ENCODE measurements at places on chromosomes 5 and 9.
A peak's percentile ranks its signal among the peaks of the same experiment; 100 is the strongest.

DNA sequence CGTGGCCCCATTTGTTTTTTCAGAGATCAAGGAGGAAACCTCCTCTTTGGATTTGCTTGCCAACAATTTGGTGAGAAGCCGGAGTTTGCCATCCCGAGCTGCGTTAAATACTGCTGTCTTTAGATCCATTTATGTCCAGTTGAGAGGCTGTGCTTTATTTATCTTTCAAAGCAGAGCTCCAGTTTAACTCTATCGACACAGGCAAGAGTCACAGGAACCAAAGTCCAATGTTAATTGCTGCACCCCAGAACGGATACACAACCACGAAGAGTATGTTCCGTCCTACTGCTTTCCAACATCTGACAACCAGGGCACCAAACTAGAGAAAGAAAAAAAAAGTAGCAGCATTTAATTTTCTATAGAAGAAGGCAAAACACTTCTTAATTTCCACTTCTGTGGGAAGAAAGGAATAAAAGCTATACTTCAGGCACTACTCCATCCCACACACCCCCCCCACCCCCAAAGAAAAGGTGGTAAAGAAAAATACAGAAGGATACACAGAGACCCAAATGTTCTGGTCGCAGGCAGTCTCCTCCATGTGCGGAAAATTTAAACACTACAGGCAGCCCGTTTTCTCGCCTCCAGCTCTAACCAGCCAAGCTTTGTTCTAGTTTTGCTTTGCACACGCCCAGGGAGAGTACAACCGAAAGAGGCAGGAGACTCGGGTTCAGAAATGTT, 1.1 kb downstream of the FEM1C start:
- DNase-seq = peak; percentile 72

DNA sequence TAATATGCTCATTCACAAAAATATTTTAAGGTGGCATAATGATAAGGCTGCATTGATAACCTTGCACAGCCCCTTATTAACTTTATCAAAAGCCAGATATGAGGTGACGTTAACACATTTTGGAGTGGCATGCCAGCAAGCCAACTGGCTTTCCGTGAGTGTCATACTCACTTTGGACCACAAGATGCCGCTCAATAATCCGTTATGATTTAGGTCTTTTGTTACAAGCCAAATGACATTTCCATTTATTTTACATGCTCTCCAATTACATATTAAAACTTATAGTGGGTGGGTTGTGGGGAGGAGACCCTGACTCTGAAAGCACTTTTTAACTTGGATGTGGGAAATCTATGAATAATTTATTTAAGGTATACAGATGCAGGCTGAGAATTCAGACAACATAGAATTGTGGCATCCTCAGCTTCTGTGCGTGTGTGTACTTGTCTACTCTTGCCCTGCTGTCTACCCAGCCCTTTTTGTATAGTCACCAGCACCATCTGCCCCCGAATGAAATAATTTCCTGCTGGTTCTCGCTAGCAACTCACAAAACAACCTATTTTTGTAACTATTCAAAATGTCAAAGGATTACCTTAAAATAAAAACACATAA, 305.1 kb downstream of the PSAT1 start:
- DNase-seq = peak; percentile 34

DNA sequence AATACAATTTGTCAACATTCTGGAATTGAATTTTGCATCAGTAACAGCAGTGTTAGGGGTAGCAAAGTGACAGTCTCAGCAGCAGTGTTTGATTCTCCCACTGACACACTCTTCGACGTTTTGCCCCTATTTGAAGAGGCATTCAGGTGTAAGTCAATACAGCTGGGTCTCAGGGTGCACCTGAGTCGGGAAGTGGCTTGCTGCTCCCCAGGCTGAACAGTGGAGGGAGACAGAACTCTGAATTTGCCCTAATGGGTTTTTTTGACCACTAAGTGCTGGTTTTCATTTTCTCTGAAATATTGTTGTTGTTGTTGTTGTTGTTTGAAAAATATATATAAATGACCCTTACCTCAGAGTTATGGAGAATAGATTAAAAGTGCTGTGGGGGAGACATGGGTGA, 223.2 kb downstream of the TLR4 start:
- no peak for DNase-seq

GRCh38 chr5:74546796-74547195, 93.7 kb downstream of the ENC1 start:
- no peak for DNase-seq

DNA sequence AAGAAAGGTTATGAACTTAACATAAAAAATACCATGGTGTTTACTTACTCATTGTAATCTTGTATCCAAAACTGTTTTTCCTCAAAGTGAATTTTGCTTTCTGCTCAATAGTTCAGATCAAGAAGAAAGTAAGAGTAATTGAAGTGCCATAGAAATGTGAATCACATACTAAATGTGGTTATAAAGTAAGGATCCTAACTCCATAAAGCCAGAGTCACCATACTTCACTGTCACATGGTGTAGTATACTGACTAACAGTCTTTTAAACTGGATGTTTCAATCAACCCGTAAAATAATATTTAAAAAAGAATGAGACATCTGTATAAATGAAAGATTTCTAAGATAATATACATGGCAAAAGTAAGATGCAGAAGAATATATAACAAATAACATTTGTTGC, 72.1 kb downstream of the NIPBL start:
- DNase-seq = no peak

DNA sequence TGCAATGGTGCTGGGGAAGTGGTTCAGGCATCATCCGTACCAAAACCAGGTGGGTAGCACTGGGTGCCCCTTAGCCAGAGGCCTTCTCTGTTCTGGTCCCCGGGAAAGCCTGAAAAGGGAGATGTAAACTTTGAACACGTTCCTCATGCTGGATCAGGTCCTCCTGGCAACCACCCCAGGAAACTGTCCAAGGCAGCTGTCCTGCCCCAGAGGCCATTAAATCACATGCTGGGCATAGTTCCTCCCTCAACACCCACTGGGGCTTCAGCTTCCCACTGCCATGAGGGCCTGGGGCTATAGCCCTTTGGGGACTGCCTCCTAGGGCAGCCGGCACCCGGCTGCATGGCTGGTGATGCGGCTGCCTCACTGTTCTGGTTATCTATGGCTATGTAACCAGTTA, 228.9 kb upstream of the MVB12B start:
- DNase-seq = peak; percentile 31

DNA sequence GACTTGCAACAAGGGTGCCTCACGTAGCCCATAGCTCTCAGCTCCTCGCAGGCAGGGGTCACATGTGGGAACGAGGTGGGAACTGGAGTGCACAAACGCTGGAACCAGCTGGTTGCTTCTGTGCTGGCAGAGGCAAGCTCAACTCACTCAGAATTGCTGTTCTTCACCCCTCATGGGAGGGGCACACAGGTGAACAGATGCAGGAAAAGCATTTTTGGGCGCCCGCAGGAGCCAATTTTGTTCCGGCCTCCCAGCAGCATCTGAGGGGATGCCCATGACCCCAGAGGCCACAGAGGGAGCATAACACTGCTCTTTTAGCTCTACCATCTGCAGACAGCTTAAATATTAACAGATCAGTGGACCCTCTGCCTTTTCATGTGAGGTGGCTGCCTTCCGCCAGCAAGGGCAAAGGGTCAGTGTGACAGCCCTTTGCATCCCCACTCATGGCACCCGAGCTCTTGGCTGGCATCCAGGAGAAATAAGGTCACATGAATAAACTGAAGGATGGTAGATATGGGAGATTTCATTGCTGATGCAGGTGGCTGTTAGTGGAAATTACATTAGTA, 196.2 kb downstream of the SLCO4C1 start:
- no peak for DNase-seq

- no peak for DNase-seq
Observed at GRCh38 chr5:169424279-169424655, 123.3 kb upstream of the SLIT3 start.

- DNase-seq = no peak
Observed at GRCh38 chr5:151233616-151234085, 9.8 kb upstream of the CCDC69 start.

DNA sequence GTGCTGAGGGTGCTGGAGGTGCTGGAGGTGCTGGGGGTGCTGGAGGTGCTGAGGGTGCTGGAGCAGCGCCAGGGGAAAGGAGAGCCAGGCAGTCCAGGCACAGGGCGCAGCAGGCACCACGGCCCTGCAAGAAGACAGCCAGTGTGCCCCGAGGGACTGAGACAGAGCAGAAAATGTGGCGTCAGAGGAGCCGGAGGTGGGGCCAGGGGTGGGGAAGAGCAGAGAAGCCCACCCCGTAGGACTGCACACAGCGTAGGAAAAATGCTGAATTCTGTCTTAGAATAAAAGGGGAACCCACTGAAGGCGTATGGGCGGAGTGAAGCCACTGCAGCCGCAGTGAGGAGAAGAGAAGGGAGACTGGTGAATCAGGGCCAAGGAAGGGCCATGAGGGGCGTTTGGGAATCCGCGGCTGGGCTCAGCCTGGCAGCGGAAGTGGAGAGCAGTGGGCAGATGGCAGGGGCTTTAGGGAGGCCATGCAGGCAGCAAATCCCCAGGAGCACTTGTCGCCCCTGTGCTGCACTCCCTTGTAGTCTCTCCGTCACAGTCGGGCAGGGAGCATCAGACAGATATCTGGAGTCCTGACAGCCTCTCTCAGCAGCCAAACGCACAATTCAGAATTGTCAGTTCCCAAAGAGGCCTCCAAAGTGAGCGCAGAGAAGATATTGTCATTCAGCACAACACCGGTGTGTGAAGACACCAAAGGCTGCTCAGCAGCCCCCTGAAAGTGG, 35.9 kb upstream of the LECT2 start:
- DNase-seq = no peak

DNA sequence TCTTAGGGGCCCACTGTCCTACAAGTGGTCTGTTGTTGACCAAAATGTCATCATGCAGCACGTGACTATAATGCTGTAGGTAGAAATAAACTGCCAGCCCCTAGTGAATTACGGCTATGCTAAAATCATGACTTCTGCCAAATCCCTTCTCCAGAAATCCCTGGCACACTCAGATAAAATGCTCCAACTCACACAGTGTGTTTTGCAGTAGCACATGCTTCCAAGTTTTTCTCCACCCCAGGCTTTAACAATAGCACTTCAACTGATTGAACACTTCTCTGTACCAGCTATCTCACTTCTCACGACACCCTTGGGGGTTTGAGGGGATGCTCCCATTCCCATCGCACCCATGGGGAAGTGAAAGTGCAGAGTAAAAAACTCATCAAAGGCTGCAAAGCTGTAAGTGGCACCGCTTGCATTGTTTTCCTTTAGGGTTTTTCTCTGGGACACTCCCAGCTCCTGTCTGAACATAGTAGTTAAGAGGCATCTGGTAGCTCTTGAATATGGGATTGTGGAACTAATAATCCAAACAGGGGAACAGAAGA, 151.0 kb upstream of the SLC24A2 start:
- DNase-seq = no peak

GRCh38 chr9:105357937-105358336, 89.9 kb upstream of the FSD1L start:
- DNase-seq = no peak

- DNase-seq = no peak
Observed at GRCh38 chr5:119948162-119948561, 318.8 kb downstream of the FAM170A start.

DNA sequence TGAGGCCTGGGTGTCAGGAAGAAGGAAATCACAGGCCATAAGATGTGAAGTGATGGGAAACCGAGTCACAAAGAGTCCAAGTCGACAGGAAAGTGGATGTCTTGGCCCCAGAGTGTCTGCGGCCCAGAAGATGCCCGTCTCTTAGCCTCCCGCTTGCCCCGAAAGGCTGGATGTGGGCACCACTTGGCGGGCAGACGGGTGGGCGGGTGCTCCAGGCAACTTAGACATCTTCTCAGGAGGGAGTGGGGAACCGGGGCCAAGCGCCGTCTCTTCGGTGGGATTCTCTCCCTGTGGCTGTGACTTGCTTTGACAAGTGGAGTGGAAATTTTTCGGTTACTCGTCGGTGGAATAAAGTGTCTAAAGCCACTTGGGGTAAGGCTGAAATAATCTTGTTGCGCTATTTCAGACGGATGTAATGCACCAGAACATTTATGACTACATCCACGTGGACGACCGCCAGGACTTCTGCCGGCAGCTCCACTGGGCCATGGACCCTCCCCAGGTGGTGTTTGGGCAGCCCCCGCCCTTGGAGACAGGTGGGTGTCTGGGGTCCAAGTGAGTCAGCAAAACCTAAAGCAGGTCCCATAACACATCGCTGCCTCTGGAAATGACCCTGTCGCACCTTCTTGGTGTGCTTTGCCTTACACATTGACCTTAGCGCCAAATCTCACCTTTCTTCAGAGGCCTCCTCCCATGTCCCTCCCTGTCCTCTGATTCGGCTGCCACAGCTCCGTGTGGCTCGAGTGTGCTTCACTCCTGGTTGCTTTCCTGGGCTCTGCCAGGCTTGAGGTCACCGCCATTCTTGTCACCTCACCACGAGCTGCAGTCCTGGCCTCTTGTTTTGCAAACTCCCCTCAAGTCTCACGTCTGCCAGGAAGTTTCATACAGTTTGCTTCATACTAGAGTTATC, 20.4 kb upstream of the EXOC3 start:
- peak; percentile 16 for DNase-seq

DNA sequence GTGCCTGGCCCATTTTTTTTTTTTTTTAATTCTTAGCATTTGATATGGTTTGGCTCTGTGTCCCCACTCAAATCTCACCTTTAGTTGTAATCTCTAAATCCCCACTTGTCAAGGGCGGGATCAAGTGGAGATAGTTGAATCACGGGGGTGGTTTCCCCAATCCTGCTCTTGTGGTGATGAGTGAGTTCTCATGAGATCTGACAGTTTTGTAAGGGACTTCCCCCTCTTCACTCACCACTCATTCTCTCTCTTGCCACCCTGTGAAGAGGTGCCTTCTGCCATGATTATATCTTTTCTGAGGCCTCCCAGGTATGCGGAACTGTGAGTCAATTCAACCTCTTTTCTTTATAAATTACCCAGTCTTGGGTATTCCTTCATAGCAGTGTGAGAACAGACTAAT, 27.2 kb downstream of the NDUFAF2 start:
- DNase-seq = no peak

- DNase-seq = no peak
Observed at GRCh38 chr9:113879318-113879717, 3.2 kb downstream of the ZNF618 start.

- DNase-seq = peak; percentile 49
Observed at GRCh38 chr9:95649801-95650213, 133.0 kb upstream of the PTCH1 start.

All from right hindlimb (tissue), 1 donor.